IPS DF 19.7 (cell line): ENCODE measurements at places on chromosomes 5 and 9.

DNA sequence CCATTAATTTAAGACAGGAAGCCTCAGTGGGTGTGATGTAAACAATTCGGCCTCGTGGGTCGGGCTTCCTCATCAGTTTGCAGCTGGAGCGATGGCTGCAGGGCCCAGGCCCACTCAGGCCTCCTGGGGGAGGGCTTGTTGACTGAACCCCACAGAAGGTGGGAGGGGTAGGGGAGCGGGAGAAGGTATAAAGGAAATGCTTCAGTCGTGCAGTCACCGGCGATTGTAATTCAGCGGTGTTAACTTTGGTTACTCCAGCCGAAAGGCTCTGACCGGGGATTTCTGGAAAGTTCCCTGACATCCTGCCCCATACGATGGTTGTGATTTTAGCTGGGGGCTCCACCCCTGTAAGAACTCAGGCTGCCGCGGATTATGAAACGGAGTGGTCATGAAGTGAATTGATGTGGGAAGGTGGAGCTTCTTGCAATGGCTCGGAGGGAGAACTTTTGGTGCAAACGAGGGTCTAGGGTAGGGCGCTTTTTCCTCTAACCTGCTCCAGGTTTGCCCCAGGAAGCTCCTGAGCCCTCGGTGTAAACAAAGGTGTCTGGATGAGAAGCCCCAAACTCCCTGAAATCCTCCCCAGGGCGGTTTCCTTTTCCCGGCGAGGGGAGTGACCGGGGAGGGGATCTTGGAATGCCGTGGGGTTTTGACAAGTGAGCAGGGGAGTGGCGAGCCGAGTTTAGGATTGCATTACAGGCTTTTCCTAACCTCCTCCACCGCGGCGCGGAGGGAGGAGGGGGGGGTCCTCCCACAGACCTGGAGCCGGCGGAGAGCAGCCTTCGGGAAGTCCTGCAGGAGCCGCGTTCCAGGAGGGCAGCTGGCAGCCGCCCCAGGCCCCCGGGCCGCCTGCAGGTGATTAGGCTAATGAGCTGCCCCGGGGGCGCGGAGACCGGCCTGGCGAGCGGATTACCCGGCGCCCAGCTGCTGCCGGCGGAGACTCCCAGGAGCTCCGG is 215.5 kb downstream of the PDZD2 start:
- peak; percentile 60 for DNase-seq

DNA sequence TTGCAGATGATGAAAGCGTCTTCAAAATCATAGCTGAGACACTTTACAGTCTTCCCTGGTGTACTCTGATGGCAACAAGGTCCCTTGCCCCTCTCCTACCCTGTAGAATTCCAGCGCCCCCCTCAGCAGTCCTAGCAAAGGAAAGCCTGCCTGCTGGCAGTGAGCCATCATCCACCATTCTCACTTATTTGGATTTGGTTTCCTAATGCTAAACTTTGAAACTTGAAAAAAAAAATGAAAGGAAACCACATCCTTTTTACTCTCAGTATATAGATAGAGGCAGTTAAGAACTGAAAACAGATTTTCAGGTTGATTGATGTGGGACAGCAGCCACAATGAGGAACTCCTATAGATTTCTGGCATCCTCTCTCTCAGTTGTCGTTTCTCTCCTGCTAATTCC is at the start of gene GZMA:
TSS of gene GZMA (plus strand) at position 299 of the 400 bp plus-strand sequence. CDS start at position 336, 37 bp downstream.
- DNase-seq, result no peak

GRCh38 chr5:168743617-168744016 is 164.4 kb upstream of the PANK3 start:
- DNase-seq, result no peak

DNA sequence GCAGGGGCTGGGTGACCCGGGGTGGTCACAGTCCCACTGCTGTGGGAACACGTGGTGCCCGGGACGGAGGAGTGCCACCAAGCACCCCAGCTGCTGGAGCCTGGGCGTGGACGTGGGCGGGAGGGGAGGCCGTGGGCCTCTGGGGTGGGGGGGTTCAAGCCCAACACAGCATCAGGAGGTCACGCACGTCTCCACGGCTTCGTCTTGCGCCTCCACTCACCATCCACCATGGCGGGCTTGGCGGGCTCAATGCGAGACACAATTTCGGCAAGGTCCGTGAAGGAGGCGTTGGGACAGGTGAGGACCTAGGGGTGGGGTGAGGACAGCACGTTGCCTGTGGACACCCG is 2.2 kb upstream of the NSMF start:
- no peak for DNase-seq

- DNase-seq, result no peak
Measured at GRCh38 chr9:104740621-104741020, 6.9 kb upstream of the NIPSNAP3A start.

DNA sequence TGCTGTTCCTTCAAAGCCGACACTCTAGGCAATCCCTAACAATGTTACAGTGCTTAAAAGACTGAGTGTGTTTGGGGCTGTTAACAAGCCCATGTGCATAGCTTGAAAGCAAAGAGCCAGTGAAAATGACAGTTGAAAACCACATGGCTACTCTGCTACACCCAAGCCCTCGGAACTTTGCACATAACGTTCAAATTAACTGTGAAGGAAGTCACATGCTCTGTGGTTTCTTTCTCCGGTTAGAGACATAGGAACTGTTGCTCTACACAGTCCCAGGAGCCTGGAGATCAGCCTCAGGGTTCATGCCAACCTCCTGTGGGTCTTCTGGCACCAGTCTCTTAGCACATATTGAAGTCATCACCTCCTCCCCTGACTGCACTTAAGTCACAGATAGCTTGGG is 51.1 kb downstream of the C9orf152 start:
- no peak for DNase-seq

GRCh38 chr5:141050622-141051520 is at the start of gene PCDHB1:
PCDHB1 (plus strand) TSS chr5:141051374; CDS start chr5:141051471, 97 bp downstream.
- DNase-seq, result no peak

- no peak for DNase-seq
Measured at GRCh38 chr9:121976751-121977150, 116.4 kb downstream of the TTLL11 start.

DNA sequence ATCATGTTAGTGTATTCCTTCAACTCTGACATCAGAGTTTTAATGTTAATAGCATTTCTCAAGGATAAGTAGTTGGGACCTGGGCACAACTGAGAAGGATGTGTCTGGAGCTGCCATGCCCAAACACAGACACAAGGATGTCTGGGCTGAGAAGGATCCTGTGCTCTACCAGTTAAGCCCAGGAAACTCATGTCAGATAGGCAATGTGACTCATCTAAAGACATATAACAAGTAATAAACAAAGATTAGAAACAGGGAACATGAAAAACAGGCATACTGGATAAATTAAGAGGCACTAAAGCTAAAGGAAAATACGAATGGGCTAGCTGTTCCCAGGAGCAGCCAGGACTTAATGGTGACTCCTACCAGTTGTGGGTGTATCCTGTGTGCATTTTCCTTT is 9.1 kb upstream of the EGFLAM start:
- no peak for DNase-seq

GRCh38 chr5:5558638-5559527 is 136.4 kb downstream of the ICE1 start:
- DNase-seq, result no peak

DNA sequence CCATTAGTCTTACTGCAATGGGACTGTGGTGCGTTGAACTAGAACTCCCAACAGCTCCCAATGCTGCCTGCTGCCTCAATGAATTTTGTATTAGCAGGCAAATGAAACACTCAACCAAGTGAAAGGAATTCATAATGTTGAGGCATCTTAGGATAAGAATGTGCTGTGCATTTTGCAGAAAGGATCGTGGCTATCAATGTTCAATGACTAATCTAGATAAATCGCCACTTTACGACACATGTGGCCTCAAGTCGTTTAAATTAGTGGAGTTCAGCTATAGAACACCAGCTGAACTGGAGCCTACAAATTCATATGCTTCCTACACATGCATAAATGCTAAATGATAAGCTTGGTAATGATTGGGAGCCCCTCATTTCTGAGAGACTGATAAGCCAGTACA is 318.4 kb downstream of the PSAT1 start:
- DNase-seq, result no peak

GRCh38 chr5:153926201-153926600 is 112.5 kb downstream of the FAM114A2 start:
- no peak for DNase-seq

DNA sequence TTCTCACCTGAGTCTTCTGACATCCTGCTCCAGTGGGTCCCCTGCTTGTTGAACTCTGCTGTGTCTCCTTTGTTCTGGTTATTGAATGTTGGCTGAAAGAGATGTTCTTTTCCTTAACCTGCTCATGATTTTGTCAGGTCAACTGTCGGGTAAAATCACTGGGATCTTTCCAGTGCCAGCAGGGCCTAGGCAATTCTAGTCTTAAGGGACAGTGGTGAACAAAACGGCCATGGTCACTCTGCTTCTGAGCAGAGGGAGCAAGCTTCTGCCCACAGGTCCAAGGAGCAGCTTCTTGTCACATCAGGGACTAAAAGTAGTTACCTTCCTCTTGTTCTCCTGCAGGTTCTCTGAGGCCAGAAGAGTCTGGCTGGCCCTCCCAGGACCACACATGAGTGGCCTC is 65.6 kb downstream of the SEC61B start:
- no peak for DNase-seq
